ENCODE measurements at places on chromosomes 5 and 9. TPM values are rescaled to one million over a fixed set of nuclear protein-coding genes. Genes with fewer than 3 reads are reported as not detected.
A peak's percentile ranks its signal among the peaks of the same experiment; 100 is the strongest.

- DNase-seq: no peak
These were observed 26.9 kb downstream of the MRPS30 start for GRCh38 chr5:44835693-44836092.

Gene TAF11L5
- total RNA-seq: not detected

DNA sequence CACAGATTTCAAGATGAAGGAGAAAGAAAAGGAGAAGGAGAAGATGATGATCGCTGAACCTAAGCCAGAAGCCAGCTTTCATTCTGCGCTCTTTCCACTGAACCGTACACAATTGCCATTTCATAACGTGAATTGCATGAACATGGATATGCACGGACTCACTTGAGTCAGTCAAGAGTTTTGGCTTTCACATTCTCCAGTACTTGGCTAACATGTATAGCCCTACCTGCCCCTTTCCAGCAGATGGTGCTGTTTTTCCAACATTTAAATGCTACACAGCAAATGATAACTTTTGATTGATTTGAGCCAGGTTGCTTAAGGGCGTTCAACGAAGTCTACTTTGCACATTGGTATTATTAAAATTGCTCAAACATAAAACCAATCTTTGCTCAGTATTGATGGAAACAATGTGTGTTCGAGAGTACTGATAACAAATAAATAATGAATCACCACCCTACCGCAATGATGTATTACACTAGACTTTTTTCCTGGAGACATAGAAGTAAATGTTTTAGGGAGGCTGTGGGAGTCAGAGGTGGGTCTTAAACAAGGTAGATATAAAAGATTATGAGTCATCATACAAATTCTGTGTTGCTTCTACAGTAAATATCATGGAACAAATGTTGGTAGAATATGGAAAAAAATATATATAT lies 196.4 kb downstream of the TRPM3 start:
- peak; percentile 76 for DNase-seq

Gene AK8
- 1.8 TPM for total RNA-seq

- DNase-seq: peak; percentile 86
These were observed 21.3 kb upstream of the AK3 start for GRCh38 chr9:4762108-4762885.

GRCh38 chr5:64952951-64953673 lies 184.4 kb downstream of the CWC27 start:
- DNase-seq: no peak

DNA sequence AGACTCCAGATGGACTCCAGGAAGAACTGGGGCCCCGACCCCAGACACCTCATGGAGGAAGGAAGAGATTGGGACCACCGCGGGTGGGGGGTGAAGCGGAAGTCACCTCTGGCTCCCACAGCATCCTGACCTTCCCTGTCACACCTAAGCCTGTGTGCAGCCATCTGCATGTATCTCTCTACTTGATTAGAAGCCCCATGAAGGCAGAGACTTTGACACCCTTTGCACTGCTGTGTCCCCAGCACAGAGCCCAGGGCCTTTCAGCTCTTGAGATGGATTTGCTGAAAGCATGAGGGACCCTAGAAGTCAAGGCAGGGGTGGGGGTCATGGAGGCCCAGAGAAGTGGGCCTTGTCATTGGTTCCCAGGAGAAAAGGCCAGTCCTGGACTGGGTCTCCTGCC lies 2.8 kb upstream of the ENG start:
- DNase-seq: no peak

Gene LCN12
- total RNA-seq: 1.6 TPM

- DNase-seq: no peak
These were observed 54.5 kb downstream of the ADAMTS12 start for GRCh38 chr5:33837301-33837700.

GRCh38 chr5:109416882-109417281 lies 7.1 kb upstream of the PJA2 start:
- no peak for DNase-seq

- DNase-seq: no peak
These were observed 405.3 kb upstream of the RGMB start for GRCh38 chr5:98368141-98368540.

DNA sequence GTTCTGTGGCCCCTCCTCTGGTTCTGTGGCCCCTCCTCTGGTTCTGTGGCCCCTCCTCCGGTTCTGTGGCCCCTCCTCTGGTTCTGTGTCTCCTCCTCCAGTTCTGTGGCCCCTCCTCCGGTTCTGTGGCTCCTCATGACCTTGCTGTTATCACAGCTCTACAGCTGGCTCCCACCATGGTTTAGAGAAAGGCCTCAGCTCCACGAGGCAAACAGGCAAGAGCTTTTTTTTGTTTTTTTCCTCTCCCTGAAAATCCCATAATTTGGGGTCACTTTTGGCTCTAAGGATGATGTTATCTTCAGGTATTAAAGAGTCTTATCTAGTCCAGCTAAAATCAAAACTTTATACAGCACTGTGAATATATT lies 31.8 kb downstream of the C5orf15 start:
- DNase-seq: no peak

Gene SH2D3C
- 0.96 TPM for total RNA-seq

DNA sequence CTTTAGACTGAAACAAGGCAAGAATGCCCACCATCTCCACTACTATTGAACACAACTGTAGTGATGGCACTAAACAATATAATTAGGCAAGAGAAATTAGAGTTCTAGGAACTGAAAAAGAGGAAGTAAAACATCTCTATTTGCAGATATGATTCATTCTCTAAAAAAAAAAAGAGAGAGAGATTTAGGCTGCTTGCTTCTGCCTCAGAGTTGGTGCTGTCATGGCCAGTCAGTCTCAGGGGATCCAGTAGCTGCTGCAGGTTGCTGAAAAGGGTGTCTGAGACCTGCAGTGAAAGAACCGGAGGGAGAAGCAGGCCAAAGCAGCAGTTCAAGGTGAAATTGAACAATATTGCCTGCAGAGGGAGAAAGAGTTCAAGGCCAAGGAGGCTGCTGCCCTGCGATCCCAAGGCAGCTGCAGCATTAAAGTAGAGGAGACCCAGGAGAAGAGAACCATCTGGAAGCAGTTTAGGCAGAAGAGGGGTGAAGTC lies 72.5 kb downstream of the AP3B1 start:
- no peak for DNase-seq

- DNase-seq: no peak
These were observed 363.5 kb downstream of the CDH9 start for GRCh38 chr5:26674846-26675245.

Gene TRIM41
- 11.9 TPM for total RNA-seq

GRCh38 chr5:135880801-135881200 lies 14.8 kb downstream of the IL9 start:
- DNase-seq: no peak

- no peak for DNase-seq
These were observed 125.6 kb downstream of the LPAR1 start for GRCh38 chr9:110912419-110913291.

DNA sequence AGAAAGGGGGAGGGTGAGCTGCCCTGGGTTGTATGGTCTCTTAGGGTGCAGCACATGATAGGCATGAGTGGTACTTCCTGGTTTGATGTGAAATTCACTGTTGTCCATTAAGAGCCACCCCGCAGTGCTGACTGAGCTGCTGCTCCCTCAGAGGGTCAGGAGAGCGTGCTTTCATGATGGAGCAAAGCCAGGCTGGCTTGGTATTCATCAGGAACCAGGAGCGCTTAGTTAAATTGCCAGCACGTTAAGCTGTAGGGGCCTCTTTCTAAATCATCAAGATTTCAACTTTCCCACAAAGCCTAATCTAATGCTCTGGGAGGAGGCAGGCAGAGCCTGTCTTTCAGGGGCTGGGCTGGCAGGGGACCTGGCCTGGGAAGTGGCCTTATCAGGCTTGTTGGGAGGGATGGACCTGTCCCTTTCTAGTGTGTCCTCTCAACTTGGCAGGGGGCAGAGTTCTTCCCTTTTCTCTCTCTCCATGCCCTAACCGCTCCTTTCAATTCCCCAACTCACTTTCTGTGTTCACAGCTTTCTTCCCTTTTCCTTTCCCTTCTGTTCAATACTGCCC lies 7.9 kb downstream of the CYSTM1 start:
- peak; percentile 30 for DNase-seq

DNA sequence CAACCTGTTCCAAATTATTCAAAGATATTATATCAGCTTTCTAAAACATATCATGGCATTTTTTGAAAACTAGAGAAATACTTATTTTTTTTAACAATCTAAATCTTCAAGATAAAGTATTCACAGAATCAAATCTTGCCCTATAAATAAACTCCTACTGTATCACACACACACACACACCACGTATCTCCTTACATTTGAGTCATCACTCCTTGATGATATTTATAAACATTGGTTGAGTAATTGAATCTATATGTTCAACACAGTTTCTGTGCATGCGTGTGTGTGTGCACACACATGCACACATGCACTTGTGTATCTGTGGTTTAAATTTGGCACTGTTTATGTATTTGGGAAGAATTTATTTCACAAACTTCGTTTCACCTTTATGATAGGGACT lies 1716.4 kb downstream of the EFNA5 start:
- DNase-seq: no peak

- DNase-seq: peak; percentile 64
These were observed 56.2 kb upstream of the ZNF622 start for GRCh38 chr5:16521521-16522483.

Data from hepatocyte (in vitro differentiated cells).